ENCODE measurements at places on chromosomes 3 and 15.

DNA sequence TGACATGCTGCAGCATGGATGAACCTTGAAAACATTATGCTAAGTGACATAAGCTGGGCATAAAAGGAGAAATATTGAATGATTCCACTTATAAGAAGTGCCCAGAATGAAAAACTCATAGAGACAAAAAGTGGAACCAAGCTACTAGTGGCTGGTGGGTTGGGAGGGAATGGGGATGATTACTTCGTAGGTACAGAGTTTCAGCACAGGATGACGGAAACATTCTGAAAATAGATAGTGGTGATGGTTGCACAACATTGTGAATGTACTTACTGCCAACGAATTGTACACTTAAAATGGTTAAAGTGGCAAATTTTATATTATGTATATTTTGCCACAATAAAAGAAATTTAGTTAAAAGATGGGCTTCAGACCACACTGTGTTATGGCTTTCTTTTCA is 93.6 kb downstream of the RPLP1 start:
- DNase-seq: no peak

DNA sequence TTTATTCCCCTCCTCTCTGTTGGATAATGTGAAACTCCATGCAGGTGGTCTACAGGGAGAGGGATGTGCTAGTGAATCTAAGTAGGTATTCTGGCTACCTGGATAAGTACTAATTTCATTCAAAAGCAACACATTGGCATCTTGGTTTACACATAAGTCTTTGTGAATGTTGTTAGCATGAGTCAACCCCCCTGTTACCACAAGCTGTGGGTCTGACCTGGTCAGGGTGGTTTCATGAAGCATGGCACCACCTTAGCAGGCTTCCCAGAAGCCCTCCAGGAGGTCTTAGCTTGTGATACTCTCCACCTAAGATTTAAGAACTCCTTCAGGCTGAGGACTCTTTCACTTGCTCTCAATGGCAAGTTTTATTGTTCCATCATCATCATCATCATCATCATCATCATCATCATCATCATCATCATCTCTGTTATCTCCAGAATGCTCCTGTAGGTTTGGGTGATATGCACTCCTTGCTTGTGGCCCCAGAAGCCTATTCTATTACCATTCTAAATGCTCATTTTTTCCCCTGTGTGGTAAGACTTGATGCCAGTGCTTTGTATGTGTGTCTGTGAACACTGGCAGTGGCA is 62.8 kb downstream of the EPHB1 start:
- no peak for DNase-seq

- DNase-seq: no peak
Observed at GRCh38 chr3:31185062-31185357, 290.5 kb upstream of the GADL1 start.

DNA sequence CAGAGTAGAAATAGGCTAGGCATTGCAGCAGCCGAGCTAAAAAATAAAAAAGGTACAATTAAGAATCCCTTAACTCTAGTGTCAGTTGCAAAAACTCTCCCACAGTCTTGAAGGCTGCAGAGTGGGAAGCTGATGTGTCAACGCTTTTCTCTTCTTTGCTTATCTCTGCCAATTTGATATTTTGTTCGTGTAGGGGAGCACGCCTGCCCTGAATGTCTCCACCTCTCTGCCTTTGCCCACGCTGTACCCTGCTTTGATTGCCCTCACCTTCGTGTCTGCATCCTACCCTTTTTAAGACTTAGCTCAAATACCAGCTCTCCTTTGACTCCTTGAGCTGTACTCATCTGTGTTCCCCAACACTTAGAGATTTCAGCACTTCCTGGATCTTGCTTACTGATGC is 155.4 kb upstream of the CADPS start:
- no peak for DNase-seq

DNA sequence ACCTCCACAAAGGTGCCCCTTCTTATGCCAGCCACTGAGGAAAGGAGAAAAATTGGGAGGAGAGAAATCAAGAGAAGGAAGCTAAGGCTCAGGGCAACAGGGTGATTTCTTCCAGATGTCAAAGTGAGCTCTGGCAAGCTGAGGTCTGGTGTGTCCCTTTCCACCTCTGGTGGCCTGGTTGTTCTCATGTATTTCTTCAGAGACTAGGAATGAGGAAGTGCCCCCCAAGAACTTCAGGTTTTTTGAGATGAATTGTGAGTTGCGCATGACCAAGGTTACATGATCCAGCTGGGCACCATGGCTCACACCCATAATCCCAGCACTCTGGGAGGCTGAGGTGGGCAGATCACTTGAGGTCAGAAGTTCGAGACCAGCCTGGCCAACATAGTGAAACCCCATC is 5.6 kb downstream of the RAB6B start:
- no peak for DNase-seq

DNA sequence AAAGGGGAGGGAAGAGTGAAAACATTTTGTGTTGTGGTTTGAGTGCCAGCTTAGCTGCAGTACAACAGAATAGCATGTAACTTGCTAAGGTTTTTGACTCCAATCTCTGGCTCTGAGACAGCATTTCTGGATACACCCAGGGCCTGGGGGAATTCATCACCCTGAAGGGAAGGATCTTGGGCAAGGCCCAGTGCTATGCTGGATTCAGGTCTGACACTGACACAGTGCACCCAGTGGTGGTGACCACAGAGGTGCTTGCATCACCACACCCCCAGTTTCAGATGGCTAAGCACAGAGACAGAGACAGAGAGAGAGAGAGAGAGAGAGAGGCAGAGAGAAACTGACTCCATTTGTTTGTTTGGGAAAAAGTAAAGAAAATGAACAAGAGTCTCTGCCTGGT is 74.1 kb upstream of the KBTBD8 start:
- DNase-seq: no peak

GRCh38 chr3:108833611-108834010 is 11.0 kb downstream of the TRAT1 start:
- no peak for DNase-seq

DNA sequence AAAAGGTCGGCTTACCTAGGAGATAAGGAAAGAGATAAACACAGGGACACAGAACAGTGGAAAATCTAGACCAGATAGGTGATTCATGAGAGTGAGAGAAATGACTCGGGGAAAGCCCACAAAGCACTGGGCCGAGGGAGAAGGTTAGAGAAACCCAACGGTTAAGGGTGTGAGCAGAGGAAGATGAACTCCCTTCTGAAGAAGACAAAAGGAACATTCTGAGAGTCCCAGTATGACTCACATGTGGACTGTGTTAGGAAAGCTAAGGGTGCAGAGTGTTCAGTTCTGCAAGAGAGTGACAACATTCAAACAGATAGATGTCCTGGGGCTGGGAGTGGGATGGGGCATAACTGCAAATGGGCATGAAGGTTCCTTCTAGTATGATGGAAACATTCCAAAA is 83.0 kb downstream of the CNTN3 start:
- DNase-seq: no peak

- no peak for DNase-seq
Observed at GRCh38 chr3:147356909-147357900, 49.1 kb downstream of the ZIC4 start.

DNA sequence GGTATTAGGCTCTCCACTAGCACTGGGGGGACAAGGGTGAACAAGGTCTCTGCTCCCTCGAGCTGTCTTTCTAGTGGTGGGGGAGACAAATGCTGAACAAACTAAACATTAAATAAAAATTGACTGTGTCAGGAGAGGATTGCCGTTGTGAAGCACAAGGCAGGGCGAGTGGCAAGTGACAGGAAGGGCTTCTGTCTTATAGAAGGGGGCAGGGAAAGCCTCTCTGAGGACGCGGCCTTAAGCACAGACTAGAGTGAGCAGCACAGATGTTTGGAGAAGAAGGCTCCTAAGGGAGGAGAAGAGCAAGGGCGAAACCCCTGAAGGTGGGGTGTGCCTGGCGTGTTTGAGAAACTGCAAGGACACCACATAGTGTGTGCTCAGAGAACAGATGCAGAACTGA is 50.9 kb upstream of the ATP2B2 start:
- DNase-seq: no peak

DNA sequence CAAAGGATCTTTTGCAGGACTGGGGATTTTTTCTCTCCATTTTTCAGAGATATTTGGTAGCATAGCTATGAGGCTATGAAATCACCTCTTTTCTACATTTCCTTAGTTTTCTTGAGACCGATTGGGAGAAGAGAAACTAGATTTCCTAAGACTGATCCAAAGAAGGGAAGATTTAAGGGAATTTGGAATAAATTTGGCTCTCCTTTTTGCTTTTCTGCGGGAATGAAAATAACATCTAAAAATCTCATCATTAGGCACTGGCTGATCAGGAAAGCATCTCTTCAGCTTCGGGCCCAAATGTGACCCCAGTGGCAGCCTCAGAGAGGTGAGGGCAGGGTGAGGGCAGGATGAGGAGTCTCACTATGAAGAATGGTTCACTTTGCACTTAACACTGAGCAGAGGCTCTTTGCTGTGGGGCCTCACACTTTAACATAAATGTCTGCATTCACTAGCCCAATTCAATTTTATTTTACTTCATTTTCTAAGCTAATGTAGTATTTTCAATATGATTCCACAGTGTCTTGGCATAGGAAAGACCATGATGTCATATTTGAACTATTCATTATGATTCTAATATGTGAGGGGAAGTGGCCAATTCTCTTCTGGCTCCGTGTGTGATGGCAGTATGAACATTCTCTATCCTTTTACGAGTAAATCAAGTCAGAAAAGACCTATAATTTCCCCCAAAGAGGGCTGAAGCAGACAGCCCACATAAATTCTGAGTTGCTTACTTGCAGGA is 193.2 kb downstream of the MEX3B start:
- DNase-seq: no peak

Measured in NCI-H1417 (cell line).